HCT116 (cell line): ENCODE measurements at places on chromosomes 3 and 15.
A peak's percentile ranks its signal among the peaks of the same experiment; 100 is the strongest.

DNA sequence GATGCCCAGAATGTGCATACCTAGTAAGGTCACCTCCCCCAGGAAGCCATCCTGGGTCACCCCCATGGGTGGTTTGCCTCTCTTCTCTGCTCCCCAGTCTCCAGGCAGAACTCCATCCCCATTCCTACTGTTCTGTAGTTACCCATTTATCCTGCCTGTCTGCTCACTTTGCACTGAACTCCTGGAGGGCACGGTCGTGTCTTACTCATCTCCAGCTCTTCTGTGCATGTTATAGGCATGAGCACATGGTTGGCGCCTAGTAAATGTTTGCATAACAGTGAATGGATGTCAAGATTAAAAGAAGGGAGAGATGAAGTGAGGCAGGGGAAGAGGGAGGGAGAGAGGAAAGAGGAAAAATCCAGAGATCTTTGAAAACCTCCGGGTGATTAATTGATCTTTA is 208.4 kb upstream of the TRIM42 start:
- no peak for DNase-seq

GRCh38 chr3:23691357-23691895 is 114.3 kb upstream of the UBE2E1 start:
- DNase-seq: no peak

DNA sequence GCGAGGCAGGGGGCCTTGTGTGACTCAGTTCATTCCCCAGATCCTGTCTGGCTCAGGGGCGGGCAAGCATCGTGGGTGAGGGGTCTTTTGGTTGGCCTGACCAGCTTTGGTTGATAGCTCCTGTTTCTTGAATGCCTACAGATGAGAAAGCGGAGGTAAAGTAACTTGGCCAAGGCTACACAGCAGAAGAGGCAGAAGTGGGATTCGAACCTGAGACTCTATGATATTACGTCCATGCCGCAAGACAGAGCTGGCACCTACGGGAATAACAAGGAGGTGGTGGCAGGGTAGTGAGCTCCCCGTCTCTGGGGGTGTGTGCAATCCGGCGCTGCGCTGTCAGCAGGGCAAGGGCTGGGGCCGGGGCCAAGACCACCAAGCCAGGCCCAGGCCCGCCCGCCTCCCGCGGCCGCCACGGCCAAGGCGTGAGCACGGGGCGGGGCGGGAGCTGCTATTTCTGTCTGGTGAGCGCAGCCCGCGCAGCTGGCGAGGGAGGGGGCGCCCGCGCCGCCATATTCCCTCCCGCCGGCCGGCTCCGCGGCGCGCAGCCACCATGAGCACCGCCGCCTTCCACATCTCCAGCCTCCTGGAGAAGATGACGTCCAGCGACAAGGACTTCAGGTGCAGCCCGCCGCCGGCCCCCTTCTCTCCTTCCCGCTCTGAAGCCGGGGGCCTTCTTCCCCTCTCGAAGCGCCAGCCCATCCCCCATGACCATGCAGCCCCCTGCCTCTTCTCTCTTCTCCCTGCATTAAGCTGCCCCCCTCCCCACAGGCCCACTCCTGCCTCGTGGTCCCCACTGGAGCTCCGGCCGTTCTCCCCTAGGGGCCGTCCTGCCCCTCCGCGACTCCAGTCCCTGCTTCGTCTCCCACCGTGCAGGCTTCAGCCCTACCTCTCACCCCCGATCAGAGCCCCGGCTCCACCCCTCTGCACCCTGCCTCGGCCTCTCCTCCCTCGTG is at the start of gene CAND2:
Gene CAND2 (plus strand): TSS at position 510 of the 953 bp plus-strand sequence. CDS start 41 bp downstream, at position 551.
- DNase-seq: no peak

GRCh38 chr3:109346770-109347295 is 9.5 kb upstream of the DPPA4 start:
- no peak for DNase-seq

GRCh38 chr15:26615927-26616302 is 157.0 kb downstream of the GABRB3 start:
- no peak for DNase-seq

- DNase-seq: no peak
Observed at GRCh38 chr15:60729850-60730458, 251.0 kb upstream of the ICE2 start.

GRCh38 chr3:72274493-72275330 is 489.8 kb upstream of the PROK2 start:
- DNase-seq: no peak

DNA sequence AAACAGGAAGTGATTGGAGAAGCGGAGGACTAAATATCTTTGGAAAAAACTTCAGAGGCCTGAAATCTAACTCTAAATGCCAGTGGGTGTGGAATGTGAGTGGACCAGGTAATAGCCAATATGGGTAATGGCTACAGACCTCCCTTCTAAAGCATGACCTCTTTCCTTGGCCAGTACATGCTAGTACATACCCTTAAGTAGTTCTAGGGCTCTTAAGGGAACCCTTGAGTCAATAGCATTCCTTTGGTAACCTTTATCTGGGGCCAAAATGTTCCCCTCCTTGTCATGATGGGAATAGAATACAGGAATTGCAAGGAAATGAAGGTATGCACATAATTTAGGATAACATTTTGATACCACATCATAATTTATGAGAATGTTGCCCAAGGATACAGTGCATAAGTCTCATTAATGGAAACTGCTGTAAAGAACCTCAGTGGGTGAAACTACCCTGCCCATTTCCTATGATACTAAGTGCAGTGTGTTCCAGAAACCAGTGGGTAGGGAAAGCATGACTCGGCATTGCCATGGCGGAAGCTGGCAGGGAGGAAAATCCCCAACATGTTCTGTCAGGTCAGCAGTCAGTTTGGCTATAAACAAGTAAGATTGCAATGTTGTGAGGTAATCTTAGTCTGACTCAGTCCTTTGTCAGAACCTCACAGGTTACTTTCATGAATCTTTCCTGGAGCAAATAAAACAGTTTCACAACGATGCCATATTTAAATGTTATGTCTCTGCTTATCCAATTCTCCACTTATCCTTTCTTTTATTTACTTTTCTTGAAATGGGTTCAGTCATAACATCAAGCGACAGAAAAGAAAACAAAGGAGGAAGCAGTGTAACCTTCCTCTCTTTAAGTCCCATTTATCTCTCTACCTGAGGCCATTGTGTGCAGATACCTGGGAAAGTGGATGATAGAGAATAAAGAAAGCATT is 23.5 kb upstream of the RAP2B start:
- peak; percentile 90 for DNase-seq

GRCh38 chr3:87835236-87835635 is 223.6 kb downstream of the CGGBP1 start:
- DNase-seq: no peak

- DNase-seq: no peak
Observed at GRCh38 chr3:127443581-127444375, 146.8 kb downstream of the TPRA1 start.

- no peak for DNase-seq
Observed at GRCh38 chr3:188510366-188510765, 356.4 kb downstream of the LPP start.

- no peak for DNase-seq
Observed at GRCh38 chr15:88644741-88645140, 5.9 kb downstream of the ISG20 start.

DNA sequence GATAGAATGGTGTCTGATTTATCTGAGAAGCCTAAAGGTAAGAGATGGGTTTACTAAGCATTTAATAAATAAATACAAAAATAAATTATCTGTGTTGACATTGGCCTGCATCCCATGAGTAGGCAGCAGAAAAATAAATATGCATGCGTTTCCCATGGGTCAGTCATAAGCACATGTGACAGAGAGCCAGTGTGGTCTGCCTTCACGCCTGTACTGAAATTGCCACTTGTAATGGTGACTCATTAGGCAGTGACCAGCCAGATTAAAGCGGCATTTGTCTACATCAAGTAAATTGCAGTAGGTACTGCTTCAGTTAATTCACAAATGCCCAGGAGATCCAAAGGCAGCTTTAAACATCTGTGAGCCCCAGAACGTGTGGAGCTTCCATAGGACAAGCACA is 399.6 kb downstream of the NAALADL2 start:
- DNase-seq: no peak

GRCh38 chr3:70646635-70647034 is 334.2 kb upstream of the MDFIC2 start:
- DNase-seq: no peak

DNA sequence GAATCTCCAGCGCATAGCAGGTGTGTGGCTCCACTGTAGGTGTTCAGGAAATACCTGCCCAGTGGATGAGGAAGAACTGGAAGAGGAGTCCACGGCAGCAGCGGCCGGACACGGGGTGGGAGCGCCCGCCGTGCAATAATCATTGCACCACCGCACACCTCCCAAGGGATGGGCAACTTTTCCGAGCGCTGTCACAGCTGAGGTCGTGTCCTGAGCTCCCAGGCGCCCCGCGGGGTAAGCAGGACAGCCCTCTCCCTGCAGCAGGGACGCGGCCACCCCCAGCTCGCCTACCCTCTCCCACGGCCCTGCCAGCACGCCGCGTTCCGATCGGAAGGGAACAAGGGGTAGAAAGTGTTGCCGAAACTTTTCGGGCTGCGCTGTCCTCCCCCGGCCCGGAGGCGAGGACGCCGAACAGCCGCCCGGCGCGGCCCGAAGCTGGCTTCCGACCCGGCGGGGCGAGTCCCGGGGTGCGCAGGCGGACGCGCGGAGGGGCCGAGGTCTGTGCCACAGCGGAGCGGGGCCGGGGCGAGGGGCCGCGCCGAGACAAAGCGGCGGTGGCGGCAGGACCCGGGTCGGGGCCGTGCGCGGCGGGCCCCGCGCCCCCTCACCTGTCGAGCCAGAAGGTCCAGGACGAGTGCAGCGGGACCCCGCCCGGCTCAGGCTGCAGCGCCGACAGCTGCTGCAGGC is 475 bp downstream of the EIF4E3 start:
- DNase-seq: no peak

DNA sequence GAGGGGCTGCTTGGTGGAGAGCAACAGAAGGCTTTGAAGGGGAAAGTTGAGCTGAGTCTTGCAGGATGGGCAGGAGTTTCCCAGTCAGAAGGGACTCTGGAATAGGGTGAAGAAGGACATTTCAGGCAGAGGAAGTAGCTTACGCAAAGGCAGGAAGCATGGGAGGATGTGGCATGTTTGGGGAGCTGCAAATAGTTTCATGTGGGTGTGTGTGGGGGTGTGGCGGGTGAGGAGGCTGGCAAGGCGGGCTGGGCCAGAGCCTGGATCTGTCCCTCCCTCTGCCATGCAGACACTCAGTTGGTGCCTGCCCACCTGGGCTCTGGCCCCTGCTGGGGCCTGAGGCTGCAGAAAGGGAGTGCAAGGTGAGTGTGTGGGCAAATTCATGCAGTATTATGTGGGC is 10.4 kb downstream of the TEX264 start:
- DNase-seq: no peak

- DNase-seq: no peak
Observed at GRCh38 chr3:131688370-131688769, 185.6 kb upstream of the MRPL3 start.
